Cardiac muscle cell (in vitro differentiated cells and primary cell): ENCODE measurements at places on chromosomes 16 and 17. TPM values are rescaled to one million over a fixed set of nuclear protein-coding genes. Genes with fewer than 3 reads are reported as not detected.

The SUPT4H1 gene
- 94.6 and 152 TPM in 2 replicates for total RNA-seq

The MYH2 gene
- total RNA-seq, result 0.11 TPM in 1 of 2 replicates, not detected in the other

The ANKFN1 gene
- 0.21 TPM in 1 of 2 replicates, not detected in the other for total RNA-seq

GRCh38 chr17:11909348-11909747 is 87.9 kb downstream of the ZNF18 start:
- DNase-seq, result no peak

DNA sequence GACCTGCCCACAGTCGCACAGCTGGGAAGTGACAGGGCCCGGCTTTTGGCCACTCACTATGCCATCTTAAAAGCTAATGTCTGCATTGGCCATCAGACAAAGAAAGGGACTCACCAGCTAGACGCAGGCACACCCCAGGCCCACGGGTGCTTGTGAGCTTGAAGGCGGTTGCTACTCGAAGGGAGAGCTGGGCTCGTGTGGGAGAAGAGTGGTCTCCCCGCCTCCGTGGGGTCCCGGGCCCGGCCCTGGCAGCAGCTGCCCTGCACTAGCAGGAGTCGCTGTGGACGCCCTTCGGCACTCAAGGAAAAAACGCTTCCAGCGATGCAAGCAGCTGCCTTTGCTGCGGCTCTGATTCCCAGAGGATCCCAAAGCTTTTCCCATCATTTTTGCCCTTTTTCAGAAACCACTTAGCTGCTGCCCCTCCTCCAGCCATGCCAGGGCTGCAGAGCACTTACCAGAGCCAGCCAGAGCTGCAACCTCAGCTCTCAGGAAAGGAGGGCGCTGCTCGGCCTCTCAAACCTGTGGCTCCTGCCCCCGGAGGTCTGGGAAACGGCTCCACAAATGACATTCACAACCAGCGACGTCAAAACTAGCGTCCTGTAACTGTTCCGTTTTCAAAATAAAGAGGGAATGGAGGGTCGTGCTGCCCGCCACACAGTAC is 12.3 kb downstream of the TRPV1 start:
- DNase-seq, result no peak

GRCh38 chr16:16989368-16989767 is 481.4 kb downstream of the XYLT1 start:
- DNase-seq, result no peak

- DNase-seq, result peak; percentile 59
Observed at GRCh38 chr16:17416461-17417311, 54.1 kb downstream of the XYLT1 start.

GRCh38 chr16:67302970-67303369 is 23.6 kb downstream of the KCTD19 start:
- no peak for DNase-seq
